Cardiac muscle cell (in vitro differentiated cells and primary cell): ENCODE measurements at places on chromosomes 11 and 22. TPM values are rescaled to one million over a fixed set of nuclear protein-coding genes. Genes with fewer than 3 reads are reported as not detected.

The GPR83 gene
- 0.11 and 0.15 TPM in 2 replicates for total RNA-seq

The RAB39A gene
- total RNA-seq, result 0.24 and 0.88 TPM in 2 replicates

DNA sequence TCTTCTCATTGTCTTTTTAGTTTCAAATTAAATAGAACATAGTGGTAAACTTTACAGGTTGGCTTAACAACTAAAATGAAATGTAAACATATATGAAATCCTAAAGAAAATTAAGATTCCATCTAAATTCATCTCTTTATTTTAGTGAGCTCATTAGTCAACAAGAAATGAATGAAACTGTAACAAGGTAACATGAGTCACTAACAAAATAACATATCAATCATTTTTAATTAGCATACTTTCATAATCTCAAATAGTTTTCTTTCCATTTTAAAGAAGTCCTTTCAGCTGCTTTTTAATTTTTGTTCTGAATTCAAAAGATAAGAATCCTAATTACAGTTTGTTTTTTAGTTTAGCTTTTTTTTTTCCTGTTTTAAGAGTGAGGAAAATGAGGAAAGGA lies 688.6 kb upstream of the TENM4 start:
- no peak overlapping the region for H3K27ac ChIP-seq
- H3K4me1 ChIP-seq, result no peaks in the 10 kb centered on the region
- H3K36me3 ChIP-seq, result no peaks in the 10 kb centered on the region
- no peak overlapping the region for H3K4me3 ChIP-seq

DNA sequence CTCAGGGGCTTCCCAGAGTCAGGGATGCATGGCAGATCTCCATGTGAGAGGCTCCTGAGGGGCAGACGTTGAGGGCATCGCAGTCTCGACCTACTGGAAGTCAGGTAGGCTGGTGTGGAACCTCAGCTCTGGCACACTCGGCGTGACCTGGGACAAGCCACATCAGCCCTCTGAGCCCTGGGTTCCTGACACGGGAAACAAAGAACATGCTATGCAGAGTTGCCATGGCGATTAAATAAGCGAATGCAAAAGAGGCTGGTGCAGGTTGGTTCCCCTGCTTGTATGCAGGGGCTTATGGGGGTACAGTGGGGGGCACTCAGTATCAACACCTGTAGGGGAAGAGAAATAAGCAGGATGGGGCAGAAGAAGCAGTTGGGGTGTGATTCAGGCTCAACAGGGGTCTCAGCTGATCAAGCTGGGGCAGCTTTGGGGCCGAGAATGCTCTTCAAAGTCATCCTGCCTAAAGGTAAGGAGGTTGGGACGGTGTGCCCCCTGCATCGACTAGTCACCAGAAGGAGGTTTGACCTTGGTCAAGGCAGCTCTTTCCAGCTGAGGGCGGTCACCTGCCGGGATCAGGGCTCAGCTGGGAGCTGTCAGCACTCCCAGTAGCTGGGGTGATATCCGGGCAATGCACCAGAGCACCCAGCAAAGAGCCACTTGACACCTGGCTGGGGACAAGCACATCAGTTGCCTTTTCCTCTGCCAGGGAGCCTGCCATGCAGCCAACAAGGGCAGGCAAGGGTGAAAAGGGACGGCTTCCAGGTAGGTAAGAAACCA lies 442.7 kb downstream of the MIAT start:
- H3K4me1 ChIP-seq, result no peaks in the 10 kb centered on the region
- no peak overlapping the region for H3K4me3 ChIP-seq
- H3K27me3 ChIP-seq, result peaks cover 34% of the 10 kb centered on the region
- H3K36me3 ChIP-seq, result no peaks in the 10 kb centered on the region
- no peak for DNase-seq

GRCh38 chr22:40190501-40190900 lies 12.8 kb downstream of the TNRC6B start:
- H3K36me3 ChIP-seq, result no peaks in the 10 kb centered on the region
- peaks cover 45% of the 10 kb centered on the region for H3K4me1 ChIP-seq
- no peak for DNase-seq
- peak overlapping the region; percentile 62 for H3K27ac ChIP-seq

GRCh38 chr22:38477585-38477984 lies 9.7 kb downstream of the KDELR3 start:
- no peaks in the 10 kb centered on the region for H3K27me3 ChIP-seq
- peak overlapping the region; percentile 21 for H3K27ac ChIP-seq
- no peaks in the 10 kb centered on the region for H3K4me1 ChIP-seq
- no peak for DNase-seq

- DNase-seq, result no peak
- no peak overlapping the region for H3K4me3 ChIP-seq
- no peaks in the 10 kb centered on the region for H3K36me3 ChIP-seq
- H3K27me3 ChIP-seq, result no peaks in the 10 kb centered on the region
- no peaks in the 10 kb centered on the region for H3K4me1 ChIP-seq
- no peak overlapping the region for H3K27ac ChIP-seq
These were observed 3.9 kb upstream of the PRG2 start for GRCh38 chr11:57394203-57394965.

DNA sequence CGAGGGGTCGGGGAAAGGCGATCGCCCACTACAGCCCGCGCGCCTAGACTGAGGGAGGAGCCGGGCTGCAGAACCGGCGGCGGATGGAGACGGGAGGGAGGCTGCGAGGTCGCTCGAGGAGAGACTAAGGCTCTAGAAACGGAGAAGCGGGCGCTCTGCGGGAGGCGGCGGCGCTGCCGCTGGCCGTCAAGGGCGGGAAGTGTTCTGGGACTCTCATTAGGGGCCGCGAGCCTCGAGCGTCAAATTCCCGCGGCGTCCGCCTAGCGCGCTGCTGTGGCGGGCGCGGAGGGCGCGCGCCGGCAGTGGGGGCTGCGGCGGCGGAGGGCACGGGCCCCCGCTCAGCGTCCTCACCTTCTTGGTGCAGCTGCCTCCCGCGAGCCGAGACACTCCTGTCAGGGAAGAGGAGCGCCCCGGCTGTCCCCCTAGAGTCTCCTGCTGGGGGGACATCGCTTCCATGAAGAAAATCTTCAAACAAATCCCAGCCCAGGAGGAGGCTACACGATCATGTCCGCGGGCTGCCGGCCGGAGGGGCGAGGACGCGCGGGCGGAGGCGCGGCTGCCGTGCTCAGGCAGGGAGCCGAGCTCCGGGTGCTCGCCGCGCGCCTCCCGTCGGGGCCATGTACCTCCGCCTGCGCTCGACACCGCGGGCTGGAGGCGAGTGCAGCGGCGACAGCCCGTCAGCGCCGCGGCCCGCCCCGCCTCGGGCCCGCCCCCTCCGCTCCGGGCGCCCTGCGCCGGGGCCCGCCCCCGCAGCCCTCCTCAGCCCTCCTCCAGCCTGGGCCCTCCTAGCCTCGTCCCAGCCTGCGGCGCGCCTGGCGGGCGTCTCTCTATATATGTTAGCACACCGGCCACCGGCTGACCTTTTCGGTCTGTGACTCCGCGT lies at the start of gene ARHGAP20:
TSS of gene ARHGAP20 (minus strand) at position 662 of the 883 bp plus-strand sequence. CDS start at position 456, 206 bp downstream.
- H3K27ac ChIP-seq, result no peak within 1 kb of the TSS
- H3K4me3 ChIP-seq, result peak within 1 kb of the TSS; percentile 39
- H3K36me3 ChIP-seq, result no peaks in the 10 kb centered on the region
- peaks cover 91% of the 10 kb centered on the region for H3K27me3 ChIP-seq
- H3K4me1 ChIP-seq, result peaks cover 8% of the 10 kb centered on the region
- DNase-seq, result peak; percentile 83

DNA sequence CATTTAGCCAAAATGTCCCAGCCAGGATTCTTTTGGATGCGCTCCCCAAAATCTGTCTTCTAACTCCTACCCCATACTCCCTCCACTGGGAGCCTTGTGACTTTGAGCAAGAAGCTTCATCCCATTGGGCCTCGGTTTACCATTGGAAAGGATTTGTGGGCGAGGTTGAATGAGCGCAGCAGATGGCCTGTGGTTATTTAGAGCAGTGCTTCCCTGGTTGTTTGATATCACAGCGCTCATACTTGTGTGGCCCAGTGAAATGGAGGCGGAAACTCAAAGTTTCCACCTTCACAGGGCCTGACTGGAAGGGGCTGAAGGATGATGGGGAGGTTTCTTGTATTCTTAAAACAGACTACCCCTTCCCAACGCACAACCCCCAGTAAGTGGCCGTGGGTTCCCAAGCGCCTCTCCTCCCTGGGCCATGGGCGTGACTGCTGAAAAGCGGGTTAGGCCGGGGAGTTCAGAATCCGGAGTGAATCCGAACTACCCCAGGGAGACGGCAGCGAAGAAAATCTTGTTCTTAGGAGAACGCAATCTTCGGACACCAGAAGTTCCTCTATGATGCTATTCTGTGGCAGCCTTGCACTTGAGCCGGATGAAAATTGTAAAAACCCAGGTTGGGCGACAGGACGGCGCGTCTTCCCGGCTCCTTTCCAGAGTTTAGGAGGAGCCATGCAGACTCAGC lies 1.2 kb upstream of the ATF4 start:
- peaks cover 26% of the 10 kb centered on the region for H3K4me1 ChIP-seq
- H3K4me3 ChIP-seq, result peak overlapping the region; percentile 80
- peaks cover 41% of the 10 kb centered on the region for H3K36me3 ChIP-seq
- H3K27me3 ChIP-seq, result no peaks in the 10 kb centered on the region

DNA sequence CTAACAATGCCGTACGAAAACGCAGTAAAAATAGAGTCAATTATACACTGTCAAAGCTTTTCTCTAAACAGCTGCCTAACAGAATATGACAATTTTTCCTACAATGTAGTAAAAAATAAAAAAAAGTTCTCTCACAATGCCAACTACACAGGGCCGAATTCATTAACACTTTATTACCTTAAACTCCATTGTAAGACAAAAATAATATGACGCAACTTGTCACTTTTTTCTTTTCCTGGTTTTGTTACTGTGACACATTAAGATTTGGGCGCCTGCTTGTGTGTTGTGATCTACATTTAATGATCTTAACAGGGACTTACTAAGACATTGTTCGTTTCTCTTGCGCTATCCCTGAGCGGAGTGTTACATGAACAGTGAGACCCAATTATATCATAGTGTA lies 204.1 kb downstream of the INSC start:
- no peak overlapping the region for H3K4me3 ChIP-seq
- H3K27ac ChIP-seq, result no peak overlapping the region
- H3K36me3 ChIP-seq, result no peaks in the 10 kb centered on the region

GRCh38 chr11:114202011-114202609 lies 94.1 kb upstream of the NNMT start:
- H3K27ac ChIP-seq, result peak overlapping the region; percentile 64
- no peaks in the 10 kb centered on the region for H3K36me3 ChIP-seq
- no peaks in the 10 kb centered on the region for H3K27me3 ChIP-seq
- peaks cover 49% of the 10 kb centered on the region for H3K4me1 ChIP-seq
- DNase-seq, result no peak
- H3K4me3 ChIP-seq, result no peak overlapping the region
